OCI-LY7 (cell line): ENCODE measurements at places on chromosomes 6 and 20.

- no peak for DNase-seq
Observed at GRCh38 chr6:62446647-62447316, 160.8 kb upstream of the KHDRBS2 start.

- DNase-seq: no peak
Observed at GRCh38 chr6:155257796-155258195, 6.0 kb upstream of the CLDN20 start.

- DNase-seq: no peak
Observed at GRCh38 chr6:69379518-69379917, 417.3 kb downstream of the LMBRD1 start.

DNA sequence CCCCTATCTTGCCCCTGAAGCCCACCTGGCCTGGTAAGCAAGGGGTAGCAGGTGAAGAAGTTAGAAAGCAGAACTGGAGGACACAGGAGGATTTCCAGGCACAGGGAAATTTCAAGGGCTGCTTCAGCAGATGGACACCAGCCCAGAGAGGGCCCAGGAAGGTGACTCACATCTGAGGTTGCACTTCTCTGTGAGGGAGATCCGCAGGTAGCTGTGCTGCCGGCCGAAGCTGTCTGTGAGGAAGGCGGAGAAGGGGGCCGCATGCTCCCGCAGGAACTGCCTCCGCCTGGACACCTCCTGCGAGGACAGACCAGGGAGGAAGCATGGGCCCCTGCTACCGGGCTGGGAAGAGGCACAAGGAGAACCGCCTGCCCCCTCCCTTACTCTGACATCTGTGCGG lies 7.1 kb downstream of the MOCS1 start:
- no peak for DNase-seq

DNA sequence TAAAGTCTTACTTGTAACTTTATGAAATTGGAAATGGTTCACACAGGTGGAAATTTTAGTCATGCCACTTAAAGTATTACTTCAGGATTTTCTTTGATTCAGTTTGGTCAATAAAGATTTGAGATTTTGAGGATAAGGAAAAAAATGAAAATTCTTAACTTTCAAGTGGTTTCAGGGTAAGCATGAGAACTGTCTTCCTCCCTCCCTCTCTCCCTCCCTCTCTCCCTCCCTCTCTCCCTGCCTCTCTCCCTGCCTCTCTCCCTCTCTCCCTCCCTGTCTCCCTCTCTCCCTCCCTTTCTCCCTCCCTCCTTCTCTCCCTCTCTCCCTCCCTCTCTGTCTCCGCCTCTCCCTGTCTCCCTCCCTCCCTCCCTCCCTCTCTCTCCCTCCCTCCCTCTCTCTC lies 36.9 kb downstream of the L3MBTL3 start:
- no peak for DNase-seq

DNA sequence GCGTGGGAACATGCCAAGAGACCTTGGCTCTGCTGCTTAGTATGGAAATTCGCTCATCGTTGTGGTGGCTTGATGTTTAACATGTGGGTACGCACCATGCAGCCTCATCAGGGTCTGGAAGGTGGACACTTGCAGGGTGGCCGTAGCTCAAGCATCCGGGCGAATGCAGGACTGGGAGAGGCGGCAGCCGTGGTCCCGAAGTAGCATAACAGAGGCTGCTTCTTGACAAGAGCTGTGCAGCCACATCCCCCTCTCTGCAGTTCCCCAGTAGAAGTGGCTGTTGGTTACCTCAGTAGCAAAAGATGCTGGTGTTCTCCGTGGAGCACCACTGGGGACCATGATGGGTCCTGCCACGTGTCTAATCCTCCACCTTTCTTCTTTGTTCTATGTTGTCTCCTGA lies 195.0 kb downstream of the THBS2 start:
- no peak for DNase-seq

DNA sequence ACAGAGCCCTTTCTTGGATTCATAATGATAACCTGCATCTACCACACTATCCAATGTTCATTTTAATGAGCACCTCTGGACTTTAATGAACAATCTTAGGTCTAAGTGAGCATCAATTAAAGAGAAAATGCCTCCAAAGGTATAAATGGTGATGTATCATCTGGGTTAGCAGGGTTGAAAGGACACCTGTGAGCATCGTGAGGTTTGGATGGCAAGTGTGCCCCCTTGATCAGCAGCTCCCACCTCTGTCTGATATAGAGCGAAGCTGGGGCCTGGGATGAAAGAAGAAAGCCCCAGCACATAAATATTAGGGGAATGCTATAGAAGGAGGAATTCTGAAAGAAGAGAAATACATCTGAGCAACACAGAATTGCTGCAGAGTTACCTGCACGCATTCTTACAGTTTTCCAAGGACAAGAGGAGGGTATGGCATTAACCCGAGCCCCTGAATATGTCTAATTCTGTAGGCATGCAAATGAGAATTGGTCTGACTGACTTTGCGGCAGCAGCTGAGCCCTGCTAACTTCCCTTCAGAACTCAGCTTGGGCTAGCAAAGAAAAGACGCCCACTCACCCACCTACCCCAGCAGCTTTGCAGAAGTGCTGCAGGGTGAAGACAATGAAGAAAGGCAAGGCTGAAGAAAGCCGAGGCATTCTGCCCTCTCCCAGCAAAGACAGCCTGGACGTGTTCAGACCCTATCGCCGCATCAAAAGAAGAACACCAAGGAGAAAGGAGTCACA lies 136.2 kb downstream of the GMPR start:
- no peak for DNase-seq

DNA sequence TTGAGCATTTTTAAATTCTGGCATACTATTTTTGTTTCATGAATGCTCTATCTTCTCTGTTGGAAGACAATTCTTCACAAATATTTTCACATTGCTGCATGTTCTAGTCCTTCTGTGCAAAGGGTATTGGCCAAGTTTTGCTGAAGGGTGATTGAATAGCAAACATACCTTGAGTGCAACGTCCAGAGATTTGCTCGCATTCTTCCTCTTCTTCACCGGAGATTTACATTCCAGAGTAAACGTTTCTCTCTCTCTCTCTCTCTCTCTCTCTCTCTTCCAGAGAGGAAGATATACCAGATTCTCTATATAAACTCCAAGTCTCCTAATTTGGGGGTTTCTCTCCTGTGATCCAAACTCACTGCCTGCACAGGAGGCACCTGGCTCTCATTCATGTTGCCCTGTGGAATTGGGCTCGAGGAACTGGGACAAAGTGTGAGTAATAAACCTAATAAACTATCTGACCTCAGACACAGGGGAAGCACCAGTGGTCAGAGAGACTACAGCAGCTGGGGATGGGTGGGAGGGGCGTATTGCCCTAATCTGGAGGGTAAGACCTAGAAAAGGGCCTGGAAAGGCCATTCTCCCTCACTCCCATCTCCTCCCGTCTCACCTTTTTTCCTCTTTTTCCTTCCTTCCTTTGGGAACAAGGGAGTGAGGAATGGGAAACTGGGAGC lies 1.1 kb upstream of the TREML1 start:
- no peak for DNase-seq

- no peak for DNase-seq
Observed at GRCh38 chr6:144310765-144311164, 25.6 kb downstream of the UTRN start.

GRCh38 chr6:45031601-45032000 lies 296.5 kb upstream of the RUNX2 start:
- no peak for DNase-seq

- no peak for DNase-seq
Observed at GRCh38 chr20:10064611-10065010, 29.8 kb downstream of the ANKEF1 start.

GRCh38 chr20:63320616-63321147 lies 27.7 kb downstream of the COL20A1 start:
- no peak for DNase-seq

DNA sequence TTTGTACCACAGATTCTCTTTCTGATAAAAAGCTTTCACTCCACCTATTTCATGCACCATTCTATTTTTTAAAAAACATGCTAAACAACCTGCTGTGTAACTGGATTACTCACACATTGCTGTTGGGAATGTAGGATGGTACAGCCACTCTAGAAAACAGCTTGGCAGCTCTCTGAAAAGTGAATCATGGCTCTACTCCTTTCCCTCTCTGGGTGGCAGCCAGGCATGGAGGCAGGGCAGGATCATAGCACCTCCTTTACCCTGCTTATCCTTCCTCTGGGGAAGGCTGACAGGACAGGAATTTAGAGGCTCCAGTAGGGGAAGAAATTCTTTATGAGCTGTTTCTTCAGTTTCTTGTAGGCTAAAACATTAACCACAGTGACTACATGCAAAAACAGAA lies 6.7 kb upstream of the VNN2 start:
- no peak for DNase-seq

DNA sequence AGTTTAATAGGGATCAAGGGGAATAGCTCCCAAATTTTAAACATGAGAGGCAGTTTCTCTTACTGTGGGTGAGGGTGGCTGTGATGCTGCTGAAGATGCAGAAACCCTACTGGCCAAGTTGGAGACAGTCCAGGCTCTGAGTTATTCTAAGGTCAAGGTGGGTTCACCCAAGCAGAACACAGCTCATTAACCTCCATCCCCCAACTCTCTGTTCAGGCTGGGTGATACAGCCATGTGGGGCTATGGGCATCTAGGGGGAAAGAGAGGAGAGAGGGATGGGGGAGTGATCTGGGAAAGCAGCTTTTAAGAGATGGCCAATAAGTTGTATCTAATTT lies 18.9 kb upstream of the TRAM2 start:
- peak; percentile 88 for DNase-seq

DNA sequence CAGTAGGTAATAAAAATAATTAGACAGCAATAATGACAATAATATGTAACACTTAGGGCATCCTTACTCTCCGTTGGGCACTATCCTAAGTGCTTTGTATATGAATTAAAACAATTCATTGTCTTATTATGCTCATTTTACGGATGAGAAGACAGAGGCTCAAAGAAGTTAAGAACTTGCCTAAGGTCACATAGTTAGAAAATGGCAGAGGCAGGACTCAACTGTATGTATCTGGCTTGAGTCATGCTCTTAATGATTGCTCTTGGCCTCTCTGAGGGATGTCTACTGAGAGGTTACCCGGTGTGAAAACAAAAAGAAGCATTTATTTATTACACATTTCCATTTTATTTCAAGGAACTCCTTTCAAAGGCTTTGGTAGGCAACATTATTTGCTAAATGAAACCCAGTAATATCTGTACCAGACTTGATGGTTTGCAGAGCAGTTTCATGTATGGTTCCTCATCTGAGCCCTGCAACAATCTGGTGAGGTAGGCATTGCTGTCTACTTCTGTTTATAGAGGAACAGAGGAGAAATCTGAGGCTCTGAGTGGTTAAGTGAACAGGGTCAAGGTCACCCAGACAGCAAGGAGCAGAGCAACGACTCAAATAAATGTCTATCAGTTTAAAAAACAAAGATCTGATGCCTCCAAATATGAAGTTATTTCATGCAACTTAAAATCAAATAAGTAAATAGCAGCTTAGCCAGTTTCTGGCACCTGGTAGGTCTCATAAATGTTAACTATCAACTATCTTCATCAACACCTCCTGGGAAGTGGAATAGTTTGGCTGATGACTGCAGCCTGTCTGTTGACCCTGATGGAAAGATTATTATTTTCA lies 4.2 kb upstream of the PARD6B start:
- no peak for DNase-seq

GRCh38 chr6:4675121-4675520 lies 101.1 kb upstream of the CDYL start:
- DNase-seq: no peak

- DNase-seq: no peak
Observed at GRCh38 chr20:48202334-48203113, 417.2 kb upstream of the SULF2 start.

DNA sequence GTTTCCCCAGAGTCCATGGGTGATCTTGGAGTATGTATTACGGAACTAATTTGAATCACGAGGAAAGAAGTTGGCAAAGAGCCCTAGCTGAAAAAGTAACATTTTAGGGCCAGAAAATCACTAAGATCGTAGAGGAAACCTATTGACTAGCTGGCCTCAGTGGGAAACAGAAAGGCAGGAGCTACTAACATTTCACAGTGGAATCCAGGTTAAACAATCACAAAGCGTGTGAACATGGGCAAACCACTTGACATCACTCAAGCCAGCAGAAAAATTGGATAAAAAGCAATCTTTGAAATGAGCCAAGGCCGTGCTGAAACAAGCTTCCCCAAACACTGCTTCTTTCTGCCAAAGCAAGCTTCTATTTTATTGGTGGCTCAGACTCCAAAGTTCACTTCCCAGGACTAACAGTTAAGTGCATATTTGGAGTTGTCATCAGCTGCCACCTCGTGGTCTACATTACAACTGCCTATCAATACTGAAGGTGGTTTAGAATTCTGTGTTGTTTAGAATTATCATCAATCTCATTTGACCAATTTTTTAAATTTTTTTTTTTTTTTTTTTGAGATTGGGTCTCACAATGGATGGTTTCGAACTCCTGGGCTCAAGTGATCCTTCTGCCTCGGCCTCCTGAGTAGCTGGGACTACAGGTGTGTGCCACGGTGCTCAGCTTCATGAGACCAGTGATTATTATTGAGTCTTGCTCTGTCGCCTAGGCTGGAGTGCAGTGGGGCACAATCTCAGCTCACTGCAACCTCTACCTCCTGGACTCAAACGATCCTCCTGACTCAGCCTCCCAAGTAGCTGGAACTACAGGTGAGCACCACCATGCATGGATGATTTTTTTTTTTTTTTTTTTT lies 10.6 kb downstream of the RPS10 start:
- DNase-seq: peak; percentile 69

DNA sequence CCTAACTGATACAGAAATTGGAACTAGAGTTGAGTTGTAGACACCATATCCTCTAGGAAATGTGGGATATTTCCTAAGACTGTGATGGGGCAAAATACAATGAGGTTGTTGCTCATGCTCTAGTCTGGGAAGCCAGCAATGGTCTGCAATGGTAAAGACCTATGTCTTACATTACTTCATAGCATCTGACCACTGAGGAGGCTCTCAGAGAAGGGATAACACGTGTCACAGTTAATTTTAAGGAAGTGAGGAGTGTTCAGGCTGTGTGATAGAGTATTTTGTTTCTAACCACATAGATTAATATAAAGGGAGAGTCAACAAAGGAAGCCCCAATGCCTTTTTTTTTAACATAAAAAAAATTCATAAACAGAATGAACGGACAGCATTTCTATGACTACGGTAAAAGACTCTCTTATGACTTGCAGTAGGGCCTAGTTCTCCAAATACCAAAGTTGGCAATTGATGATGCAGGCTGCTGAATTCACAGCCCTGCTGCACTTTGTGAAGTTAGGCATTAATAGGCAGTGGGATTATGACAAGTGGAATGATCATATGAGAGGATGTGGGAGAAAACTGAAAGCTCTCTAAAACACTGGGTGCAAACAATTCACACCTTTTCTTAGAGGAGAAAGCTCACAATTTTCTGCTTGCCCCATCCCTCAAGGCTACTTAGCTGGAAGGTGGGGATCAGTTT lies 13.7 kb downstream of the KCNS1 start:
- DNase-seq: no peak
